ENCODE measurements at places on chromosomes 1 and 21.

DNA sequence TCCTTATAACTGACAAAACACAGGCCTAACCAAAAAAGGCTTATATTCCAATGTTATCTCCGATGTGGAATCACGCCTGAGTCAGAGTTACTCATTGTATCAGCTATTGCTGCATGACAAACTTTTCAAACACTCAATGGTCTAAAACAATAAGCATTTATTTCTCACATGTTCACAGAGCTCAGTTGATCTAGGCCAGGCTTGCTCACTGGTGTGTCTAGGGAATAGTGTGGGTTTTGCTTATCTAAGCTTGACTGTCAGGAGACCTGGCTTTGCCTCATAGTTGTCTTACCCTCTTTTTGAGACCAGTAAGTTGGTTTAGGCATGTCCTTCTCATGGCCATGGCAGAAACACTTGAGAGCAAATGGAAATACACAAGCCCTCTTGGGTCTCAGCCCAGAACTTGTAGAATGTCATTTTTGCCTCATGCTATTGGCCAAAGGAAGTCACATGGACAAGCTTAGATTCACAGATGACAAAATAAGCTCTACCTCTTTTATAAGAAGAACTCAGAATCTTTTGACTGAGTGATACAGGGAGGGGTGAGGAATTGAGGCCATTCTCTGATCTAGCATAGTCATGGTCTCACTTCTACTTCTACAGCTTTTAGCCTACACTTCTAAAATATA is 130.8 kb downstream of the HMCN1 start:
- DNase-seq, result no peak

GRCh38 chr1:96509951-96510350 is 211.6 kb upstream of the PTBP2 start:
- no peak for DNase-seq

DNA sequence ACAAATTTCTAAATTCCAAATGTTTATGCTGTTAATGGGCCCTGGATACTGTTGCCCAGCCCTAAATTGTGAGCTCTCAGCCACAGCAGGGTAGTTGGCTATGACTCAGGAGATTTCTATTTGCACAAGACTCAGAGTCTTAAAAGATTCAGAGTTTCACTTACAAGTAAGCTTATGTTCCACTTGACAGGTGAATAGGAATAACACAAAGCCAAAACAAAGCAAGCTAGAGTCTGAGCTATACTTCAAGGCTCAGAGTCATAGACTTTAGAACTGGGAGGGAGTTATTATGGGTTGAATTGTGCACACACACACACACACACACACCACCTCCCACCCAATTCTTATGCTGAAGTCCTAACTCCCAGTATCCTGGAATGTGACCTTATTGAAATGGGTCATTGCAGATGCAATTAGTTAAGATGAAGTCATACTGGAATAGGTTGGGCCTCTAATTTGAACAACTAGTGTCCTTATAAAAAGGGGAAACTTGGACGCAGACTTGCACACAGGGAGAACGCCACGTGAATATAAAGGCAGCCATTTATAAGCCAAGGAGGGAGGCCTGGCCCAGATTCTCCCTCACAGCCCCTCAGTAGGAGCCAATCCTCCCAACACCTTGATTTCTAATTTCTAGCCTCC is 30.2 kb downstream of the PRDX6 start:
- peak; percentile 61 for DNase-seq

GRCh38 chr1:41286486-41286885 is 44.4 kb upstream of the SCMH1 start:
- DNase-seq, result peak; percentile 57

DNA sequence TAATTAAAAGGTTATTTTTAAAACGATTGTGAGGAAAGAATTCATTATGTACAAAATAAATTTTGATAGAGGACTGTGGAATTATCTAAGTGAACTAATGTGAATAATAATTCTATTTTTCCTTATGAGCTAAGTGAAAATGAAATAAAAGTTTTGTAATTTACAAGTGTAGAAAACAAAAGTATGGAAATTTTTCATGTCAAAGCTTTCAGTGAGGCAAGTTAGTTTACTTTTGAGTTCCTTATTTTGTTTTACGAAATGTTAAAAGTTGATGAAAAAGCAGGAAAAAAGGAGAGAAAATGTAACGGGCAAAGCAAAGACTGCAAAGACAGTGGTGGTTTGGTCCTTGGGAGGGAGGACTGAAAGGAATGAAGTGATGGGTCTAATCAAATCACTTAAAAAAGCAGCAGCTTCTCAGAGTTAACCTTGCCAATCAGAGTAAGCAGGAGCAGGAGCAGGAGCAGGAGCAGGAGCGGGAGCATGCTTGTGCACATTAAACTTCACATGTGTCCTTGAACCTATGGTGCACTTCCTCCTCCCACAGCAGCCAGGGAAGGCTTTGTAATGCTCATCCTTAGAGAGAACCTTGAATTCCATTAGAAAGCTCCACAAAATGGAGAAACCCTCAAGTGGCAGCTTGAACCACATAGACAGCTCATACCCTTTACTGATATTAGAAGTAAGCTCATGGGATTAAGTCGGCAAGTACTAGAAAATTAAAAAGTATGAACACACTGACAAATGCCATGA is 133.4 kb downstream of the LHX4 start:
- DNase-seq, result no peak

All from neuronal stem cell (in vitro differentiated cells).